Activated CD4-positive, alpha-beta T cell treated with anti-CD3 and anti-CD28 coated beads, Interleukin-2, amount 50 U/mL, for 16 hours (primary cell): ENCODE measurements at places on chromosomes 3 and 15.

DNA sequence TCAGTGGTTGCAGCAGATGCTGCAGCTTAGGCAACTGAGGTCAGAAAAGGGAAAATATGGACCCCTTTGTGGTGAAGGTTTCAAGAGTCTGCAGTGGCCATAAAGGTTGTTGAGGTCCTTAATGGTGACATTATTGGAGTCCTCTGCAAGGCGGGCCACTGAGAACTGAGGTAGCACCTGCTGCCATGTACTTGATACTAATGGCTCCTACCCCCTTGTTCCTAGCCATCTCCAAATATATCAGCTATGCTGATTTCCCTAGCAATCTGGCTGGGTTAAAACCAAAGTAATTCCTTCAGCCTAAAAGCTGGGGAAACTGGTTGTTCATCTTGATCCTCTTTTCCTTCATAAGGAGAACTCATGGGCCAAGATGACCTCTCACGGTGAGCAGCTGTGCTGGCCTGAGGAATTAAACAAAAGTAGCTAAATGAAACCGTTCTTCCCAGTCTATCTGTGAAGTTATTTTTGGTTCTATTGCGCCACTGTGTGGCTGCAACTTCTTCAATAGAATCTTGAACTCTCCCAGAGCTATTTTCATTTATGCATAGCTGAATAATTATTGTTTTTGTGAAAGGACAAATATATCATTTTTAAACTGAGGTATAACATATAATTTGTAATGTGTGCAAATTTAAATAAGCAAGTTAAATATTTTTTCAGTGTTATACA is 76.1 kb upstream of the PLSCR4 start:
- DNase-seq: no peak

DNA sequence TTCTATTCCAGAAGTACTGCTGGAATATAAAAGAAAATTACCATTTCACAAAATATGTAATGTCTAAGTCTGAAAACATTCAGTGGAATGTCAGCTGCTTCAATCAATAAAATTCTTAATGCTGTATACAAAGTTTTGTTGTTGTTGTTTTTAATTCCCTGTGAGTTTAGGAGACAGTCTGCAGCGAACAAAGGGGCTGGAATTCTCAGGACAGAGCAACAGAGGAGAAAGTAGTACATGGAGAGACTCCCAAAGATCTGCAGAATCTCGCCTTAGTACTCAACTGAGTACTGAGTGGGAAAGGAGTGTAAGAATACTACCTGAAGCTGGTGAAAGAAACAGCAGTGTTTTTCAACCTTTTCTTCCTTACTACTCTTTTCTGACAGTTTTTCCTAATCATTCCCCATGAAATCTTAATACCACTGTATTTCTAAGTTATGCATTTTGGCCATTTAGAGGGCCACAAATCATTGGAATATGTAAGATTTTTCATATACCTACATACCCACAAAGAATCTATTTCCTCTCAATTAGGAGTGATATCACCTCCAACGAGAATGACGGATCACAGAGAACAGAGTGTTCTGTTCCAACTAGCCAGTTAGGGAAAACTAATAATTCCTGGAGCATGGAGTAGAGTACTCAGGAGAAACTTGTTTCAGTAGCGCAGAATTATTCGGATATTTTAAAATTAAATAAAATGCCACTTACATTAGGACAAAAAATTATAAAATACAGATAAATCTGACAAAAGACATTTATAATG is 16.0 kb downstream of the ANKRD28 start:
- no peak for DNase-seq

GRCh38 chr3:144564011-144564410 is 592.4 kb downstream of the DIPK2A start:
- no peak for DNase-seq

DNA sequence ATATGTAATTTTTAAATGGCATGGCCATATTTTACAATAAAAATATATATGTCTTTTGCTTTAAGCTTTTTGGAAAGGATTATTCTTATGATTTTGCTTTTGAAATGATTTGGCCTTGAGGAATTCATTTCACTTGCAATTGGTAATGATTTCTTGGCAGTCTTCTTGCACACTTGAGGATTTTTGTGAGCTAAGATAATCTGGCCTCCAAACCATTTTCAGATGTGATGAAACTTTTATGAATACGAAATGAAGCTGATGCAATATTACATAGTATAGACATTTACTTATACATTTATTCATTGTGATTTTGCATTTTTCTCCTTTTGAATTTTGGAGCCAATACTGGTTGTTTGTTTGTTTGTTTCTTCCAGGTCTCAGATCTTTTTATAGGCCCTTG is 6.4 kb upstream of the SH2D7 start:
- DNase-seq: no peak

- DNase-seq: no peak
Observed at GRCh38 chr3:148367756-148368155, 329.9 kb upstream of the AGTR1 start.

GRCh38 chr3:131324923-131325322 is 56.7 kb upstream of the NUDT16 start:
- DNase-seq: no peak

GRCh38 chr15:100234158-100235029 is 107.4 kb downstream of the ADAMTS17 start:
- no peak for DNase-seq

DNA sequence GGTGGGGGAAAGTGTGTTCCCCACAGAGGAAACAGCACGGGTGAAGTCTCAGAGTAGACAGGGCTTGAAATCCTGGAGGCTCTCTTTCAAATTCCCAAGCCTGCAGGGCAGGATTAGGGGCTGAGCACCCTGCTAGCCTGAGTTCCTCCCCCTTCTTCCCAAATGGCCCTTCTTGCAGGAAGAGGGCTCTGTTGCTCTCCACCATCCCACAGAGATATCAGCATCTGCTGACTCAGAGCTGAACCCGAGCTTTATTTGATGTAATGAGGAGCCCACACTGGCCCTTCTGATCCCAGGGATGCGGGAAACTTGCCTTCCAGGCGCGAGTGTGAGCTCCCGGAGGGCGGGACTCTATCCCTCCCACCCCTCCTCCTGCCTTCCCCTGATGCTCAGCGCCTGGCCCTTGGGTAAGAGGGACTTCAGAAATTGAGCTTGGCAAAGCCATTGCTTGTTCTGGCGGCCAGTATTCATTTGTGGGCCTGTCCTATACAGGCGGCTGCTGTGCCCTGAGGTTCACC is 1.4 kb upstream of the STRA6 start:
- DNase-seq: no peak
